Renal cortical epithelial cell (primary cell): ENCODE measurements at places on chromosomes 5 and 9.

DNA sequence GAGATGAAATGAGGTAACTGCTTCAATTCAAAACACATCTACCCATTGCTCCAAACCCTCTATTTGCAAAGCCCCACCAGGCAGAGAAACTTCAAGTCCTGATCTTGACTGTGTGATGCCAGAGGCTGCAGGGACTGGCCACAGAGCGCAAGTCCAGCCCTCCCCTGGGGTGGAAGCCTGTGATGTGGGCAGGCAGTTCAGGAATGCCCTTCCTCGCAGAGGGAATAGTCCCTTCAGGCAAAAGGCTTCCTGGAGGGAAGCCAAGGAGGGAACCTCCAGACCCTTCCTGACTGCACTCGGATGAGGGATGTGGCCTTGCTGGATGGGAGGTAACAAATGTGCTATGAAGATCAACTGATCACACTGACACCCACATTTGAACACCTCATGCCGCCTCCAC is 131.2 kb downstream of the SLIT3 start:
- no peak for DNase-seq

- no peak for DNase-seq
Observed at GRCh38 chr5:10277773-10278630, 27.9 kb downstream of the CCT5 start.

DNA sequence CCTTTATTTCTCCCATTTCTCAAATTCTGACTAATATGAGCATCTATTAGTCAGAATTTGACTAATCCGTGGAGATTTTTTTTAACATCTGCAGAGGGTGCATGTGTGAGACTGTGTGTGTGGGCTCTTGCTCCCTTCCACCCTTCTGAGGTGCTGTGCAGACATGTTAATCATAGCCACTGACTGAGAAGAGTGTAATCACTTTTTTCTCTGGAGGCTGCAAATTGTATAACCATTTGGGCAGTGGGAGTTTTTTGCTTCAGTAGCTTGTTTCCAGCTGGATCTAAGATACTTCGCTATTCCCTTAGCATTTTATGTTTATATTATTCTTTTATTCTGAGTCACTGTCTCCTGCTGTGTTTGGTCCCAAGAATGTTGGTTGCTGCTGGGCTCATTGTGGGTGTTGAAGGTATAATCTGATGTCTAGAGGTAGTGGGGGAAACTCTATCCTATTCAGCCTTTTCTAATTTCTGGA is 66.2 kb downstream of the ARHGEF28 start:
- DNase-seq = peak; percentile 61

DNA sequence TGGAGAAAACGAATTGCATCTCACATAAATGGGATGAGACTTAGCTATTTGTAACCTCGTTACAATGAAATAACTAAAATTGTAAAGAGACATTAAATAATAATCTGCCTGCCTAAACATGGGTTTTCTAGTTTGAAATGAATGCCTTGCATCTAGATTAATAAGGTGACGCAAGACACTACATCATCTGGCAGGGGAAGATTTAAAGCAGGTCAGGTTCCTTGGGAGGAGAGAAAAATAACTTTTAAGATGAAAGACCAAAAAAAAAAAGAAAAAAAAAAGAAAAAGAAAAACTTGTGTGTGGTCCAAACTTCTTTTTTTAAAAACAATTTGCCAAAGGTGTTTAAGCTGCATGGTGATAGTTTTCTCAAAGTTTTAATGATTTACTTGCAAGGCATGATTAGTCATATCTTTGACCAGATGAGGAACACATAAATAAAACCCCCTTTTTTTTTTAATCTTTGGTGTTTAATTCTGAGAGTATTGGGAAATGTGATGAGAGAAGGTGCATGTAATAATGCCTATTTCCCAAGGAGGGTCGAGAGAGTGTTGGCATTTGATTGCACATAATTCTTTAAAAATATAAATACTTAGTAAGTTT is 122.9 kb upstream of the ADAMTSL1 start:
- DNase-seq = peak; percentile 92

- DNase-seq = no peak
Observed at GRCh38 chr5:759111-759751, 25.3 kb downstream of the ZDHHC11B start.

GRCh38 chr5:42962124-42962523 is 78.0 kb downstream of the ANXA2R start:
- DNase-seq = no peak

GRCh38 chr9:107158321-107158720 is 124.8 kb upstream of the RAD23B start:
- DNase-seq = peak; percentile 51

DNA sequence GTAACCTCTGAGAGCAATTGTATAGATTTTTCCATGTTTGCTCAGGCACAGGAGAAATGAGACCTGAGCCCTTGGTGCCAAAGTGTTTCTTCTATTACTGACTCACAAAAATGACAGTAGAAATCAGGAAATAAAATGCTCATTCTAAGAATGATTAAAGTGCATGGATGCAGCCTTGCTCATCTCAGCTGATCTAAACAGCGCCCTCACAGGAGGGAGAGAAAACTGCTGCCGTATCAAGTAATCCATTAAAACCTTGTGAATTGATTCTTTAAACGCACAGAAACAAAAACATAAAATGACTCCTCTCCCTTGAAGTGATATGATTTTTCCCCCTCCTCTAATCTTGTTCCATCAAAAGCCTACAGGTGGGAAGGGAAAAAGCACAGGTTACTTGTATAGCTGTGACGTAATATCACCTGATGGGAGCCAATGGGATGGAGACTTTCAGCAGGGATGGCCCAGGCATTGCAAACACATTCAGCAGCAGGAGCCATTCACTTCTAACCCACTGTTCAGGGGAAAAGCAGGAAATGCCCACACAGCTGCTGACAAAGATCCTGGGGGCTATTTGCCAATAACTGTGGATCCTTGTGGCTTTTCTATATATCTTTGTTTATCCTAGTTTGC is 76.7 kb downstream of the PLCXD3 start:
- DNase-seq = no peak

DNA sequence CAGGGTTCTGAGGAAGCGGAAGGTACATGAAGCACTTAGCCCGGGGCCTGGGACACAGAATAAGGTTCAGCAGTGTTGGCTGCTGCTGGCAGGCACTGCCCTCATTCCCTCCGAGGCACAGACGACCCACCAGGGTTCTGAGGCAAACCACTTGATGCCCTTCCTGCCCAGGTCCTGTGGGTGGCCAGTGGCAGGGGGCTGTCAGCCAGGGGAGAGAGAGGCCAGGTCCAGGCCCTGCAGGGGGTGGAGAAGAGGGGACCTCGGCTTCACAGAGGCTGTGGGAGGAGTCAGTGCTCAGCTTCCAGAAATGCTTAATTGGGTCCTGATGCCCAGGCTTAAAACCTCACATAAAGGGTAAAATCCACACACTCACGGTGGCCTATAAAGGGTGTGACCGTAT is 4.4 kb upstream of the ZDHHC12 start:
- no peak for DNase-seq

GRCh38 chr5:72767289-72768010 is 49.0 kb upstream of the TNPO1 start:
- DNase-seq = peak; percentile 31

- peak; percentile 78 for DNase-seq
Observed at GRCh38 chr9:27094640-27095298, 14.3 kb upstream of the TEK start.

GRCh38 chr5:52880541-52880940 is 92.8 kb downstream of the ITGA1 start:
- DNase-seq = peak; percentile 50

DNA sequence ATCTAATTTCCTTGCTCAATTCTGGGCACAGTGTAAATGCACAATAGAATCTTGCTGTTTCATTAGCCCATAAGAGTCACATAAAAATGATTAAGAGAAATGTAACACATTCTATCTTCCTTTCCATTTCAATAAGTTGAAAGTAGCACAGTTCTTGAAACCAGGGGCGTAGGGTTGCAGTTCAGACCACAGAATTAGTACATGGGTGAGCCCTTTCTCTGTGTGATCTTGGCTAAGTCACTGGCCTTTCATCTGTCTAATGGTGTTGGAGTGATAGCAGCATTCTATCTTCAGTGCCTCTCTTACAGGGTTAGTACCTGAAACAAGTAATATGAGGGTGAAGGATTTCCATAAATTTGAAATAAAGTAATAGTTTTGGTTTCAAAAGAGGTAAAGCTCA is 445.3 kb upstream of the ZNF462 start:
- DNase-seq = no peak

- no peak for DNase-seq
Observed at GRCh38 chr5:128287740-128288139, 204.2 kb downstream of the SLC12A2 start.

GRCh38 chr9:126155756-126156664 is 170.6 kb upstream of the MVB12B start:
- DNase-seq = no peak

- no peak for DNase-seq
Observed at GRCh38 chr9:126219166-126219565, 107.5 kb upstream of the MVB12B start.

DNA sequence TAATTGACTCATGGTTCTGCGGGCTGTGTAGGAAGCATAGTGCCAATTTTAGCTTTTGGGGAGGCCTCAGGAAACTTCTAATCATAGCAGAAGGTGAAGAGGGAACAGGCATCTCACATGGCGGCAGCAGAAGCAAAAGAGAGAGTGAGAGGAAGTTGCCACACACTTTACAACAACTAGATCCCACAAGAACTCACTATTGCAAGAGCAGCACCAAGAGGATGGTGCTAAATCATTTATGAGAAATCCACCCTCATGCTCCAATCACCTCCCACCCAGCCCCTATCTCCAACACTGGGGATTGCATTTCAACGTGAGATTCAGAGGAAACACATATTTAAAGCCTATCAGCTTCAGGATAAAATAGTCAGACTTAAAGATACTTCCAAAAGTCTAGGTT is 36.1 kb upstream of the LPAR1 start:
- DNase-seq = no peak

- DNase-seq = peak; percentile 93
Observed at GRCh38 chr5:171521219-171521633, 101.8 kb downstream of the FGF18 start.
